Activated naive CD8-positive, alpha-beta T cell treated with anti-CD3 and anti-CD28 coated beads for 36 hours (primary cell): ENCODE measurements at places on chromosomes 16 and 17. TPM values are rescaled to one million over a fixed set of nuclear protein-coding genes. Genes with fewer than 3 reads are reported as not detected.
A peak's percentile ranks its signal among the peaks of the same experiment; 100 is the strongest.

- H3K27ac ChIP-seq: peak overlapping the region; percentile 94
- peaks cover 9% of the 10 kb centered on the region for H3K27me3 ChIP-seq
- H3K4me3 ChIP-seq: peak overlapping the region; percentile 6
Observed at GRCh38 chr16:67311607-67312488, 14.7 kb downstream of the KCTD19 start.

- H3K4me3 ChIP-seq: no peak overlapping the region
- peaks cover 23% of the 10 kb centered on the region for H3K4me1 ChIP-seq
- no peak overlapping the region for H3K27ac ChIP-seq
- no peaks in the 10 kb centered on the region for H3K36me3 ChIP-seq
- no peaks in the 10 kb centered on the region for H3K27me3 ChIP-seq
Observed at GRCh38 chr16:89860747-89861304, 12.6 kb upstream of the TCF25 start.

DNA sequence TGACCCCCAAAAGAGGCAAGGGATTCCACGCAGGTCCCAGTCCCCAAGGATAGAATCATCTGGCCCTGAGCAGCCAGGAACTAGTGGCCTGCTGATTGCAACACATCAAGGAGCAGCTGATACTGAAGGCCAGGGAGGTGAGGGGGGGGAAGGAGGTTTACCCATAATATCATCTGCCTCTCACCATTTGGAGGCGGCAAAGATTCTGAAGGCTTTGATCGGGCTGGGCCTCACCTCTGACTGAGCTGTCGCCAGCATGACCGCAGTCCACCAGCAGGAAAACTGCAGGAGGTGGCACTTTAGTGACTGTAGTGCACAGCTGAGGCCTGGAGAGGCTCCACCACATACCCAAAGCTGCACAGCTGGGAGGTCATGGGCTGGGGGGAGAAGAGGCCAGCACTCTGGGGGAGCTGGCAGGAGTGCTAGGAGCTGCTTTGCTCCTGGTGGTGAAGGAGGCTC lies 20.5 kb upstream of the ITGA3 start:
- H3K36me3 ChIP-seq: no peaks in the 10 kb centered on the region
- no peak for DNase-seq
- peaks cover 15% of the 10 kb centered on the region for H3K27me3 ChIP-seq
- H3K4me3 ChIP-seq: no peak overlapping the region
- no peak overlapping the region for H3K27ac ChIP-seq
- no peaks in the 10 kb centered on the region for H3K4me1 ChIP-seq

GRCh38 chr17:66348584-66349165 lies 46.3 kb downstream of the PRKCA start:
- H3K27ac ChIP-seq: peak overlapping the region; percentile 69
- DNase-seq: no peak
- H3K27me3 ChIP-seq: no peaks in the 10 kb centered on the region
- peaks cover 74% of the 10 kb centered on the region for H3K4me1 ChIP-seq
- peaks cover 23% of the 10 kb centered on the region for H3K36me3 ChIP-seq
- no peak overlapping the region for H3K4me3 ChIP-seq

GRCh38 chr17:26782153-26782552 lies 511.8 kb upstream of the WSB1 start:
- H3K36me3 ChIP-seq: no peaks in the 10 kb centered on the region
- DNase-seq: no peak
- no peak overlapping the region for H3K27ac ChIP-seq
- H3K4me3 ChIP-seq: no peak overlapping the region

- H3K27ac ChIP-seq: peak overlapping the region; percentile 97
- H3K4me1 ChIP-seq: peaks cover 41% of the 10 kb centered on the region
- H3K36me3 ChIP-seq: peaks cover 24% of the 10 kb centered on the region
- DNase-seq: peak; percentile 81
Observed at GRCh38 chr16:57601801-57602478, 26.5 kb upstream of the ADGRG1 start.

GRCh38 chr16:13561291-13562070 lies 358.5 kb upstream of the ERCC4 start:
- H3K4me1 ChIP-seq: no peaks in the 10 kb centered on the region
- DNase-seq: no peak
- H3K27ac ChIP-seq: no peak overlapping the region
- H3K36me3 ChIP-seq: no peaks in the 10 kb centered on the region
- H3K27me3 ChIP-seq: peaks cover 3% of the 10 kb centered on the region
- H3K4me3 ChIP-seq: no peak overlapping the region

- H3K27me3 ChIP-seq: no peaks in the 10 kb centered on the region
- H3K36me3 ChIP-seq: no peaks in the 10 kb centered on the region
- DNase-seq: no peak
- H3K27ac ChIP-seq: no peak overlapping the region
- no peak overlapping the region for H3K4me3 ChIP-seq
Observed at GRCh38 chr17:76378548-76379274, 5.7 kb upstream of the SPHK1 start.

DNA sequence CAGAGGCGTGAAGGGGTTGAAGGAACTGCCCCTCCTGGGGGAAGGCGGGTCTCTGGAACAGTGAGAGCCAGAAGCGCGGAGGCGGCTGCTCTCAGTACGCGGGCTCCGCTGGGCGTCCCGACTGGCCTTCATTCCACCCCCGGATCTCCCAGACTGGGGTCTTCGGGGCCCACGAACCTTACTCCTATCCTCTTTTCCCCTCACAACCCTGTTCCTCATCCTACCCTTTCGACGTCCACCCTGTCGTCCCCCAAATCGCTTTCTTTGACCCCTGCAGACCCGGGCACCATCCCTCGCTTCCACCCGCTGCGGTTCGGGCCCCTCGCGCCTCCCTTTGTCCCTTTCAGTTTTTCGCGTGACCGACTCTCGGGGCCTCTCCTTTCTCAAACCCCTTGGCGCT lies 2114.6 kb downstream of the TP53TG3F start:
- DNase-seq: no peak
- H3K27ac ChIP-seq: no peak overlapping the region
- no peak overlapping the region for H3K4me3 ChIP-seq
- no peaks in the 10 kb centered on the region for H3K27me3 ChIP-seq
- H3K4me1 ChIP-seq: no peaks in the 10 kb centered on the region

DNA sequence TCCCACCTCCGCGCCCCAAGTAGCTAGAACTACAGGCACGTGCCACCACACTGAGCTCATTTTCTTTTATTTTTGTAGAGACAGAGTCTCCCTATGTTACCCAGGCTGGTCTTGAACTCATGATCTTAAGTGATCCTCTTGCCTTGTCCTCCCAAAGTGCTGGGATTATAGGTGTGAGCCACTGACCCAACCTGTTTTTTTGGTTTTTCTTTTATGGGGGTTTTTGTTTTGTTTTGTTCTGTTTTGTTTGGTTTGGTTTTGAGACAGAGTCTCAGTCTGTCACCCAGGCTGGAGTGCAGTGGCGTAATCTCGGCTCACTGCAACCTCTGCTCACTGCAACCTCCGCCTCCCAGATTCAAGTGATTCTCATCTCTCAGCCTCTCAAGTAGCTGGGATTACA lies 16.4 kb downstream of the GID4 start:
- H3K4me3 ChIP-seq: no peak overlapping the region
- H3K4me1 ChIP-seq: no peaks in the 10 kb centered on the region

GRCh38 chr17:15886804-15887203 lies 58.1 kb upstream of the ADORA2B start:
- no peaks in the 10 kb centered on the region for H3K36me3 ChIP-seq
- H3K4me3 ChIP-seq: no peak overlapping the region
- H3K4me1 ChIP-seq: peaks cover 18% of the 10 kb centered on the region
- H3K27ac ChIP-seq: no peak overlapping the region

GRCh38 chr17:51298508-51299371 lies 38.4 kb downstream of the UTP18 start:
- DNase-seq: no peak
- peaks cover 7% of the 10 kb centered on the region for H3K4me1 ChIP-seq
- peaks cover 18% of the 10 kb centered on the region for H3K36me3 ChIP-seq
- no peaks in the 10 kb centered on the region for H3K27me3 ChIP-seq
- no peak overlapping the region for H3K27ac ChIP-seq

- H3K36me3 ChIP-seq: no peaks in the 10 kb centered on the region
- no peak overlapping the region for H3K27ac ChIP-seq
- no peak for DNase-seq
- H3K27me3 ChIP-seq: no peaks in the 10 kb centered on the region
- H3K4me1 ChIP-seq: no peaks in the 10 kb centered on the region
- H3K4me3 ChIP-seq: no peak overlapping the region
Observed at GRCh38 chr16:61148930-61149329, 887.3 kb downstream of the CDH8 start.

GRCh38 chr16:7332611-7333010 lies at the start of gene RBFOX1:
Gene RBFOX1, plus strand, starts transcription at chr16:7332845.
- H3K27me3 ChIP-seq: no peaks in the 10 kb centered on the region
- H3K36me3 ChIP-seq: no peaks in the 10 kb centered on the region
- no peak within 1 kb of the TSS for H3K27ac ChIP-seq

- H3K36me3 ChIP-seq: peaks cover 6% of the 10 kb centered on the region
- no peak overlapping the region for H3K4me3 ChIP-seq
- no peak overlapping the region for H3K27ac ChIP-seq
- peaks cover under 1% of the 10 kb centered on the region for H3K4me1 ChIP-seq
Observed at GRCh38 chr16:12417030-12417814, 386.5 kb downstream of the CPPED1 start.

GRCh38 chr17:78305801-78306200 lies 54.1 kb downstream of the SOCS3 start:
- no peak overlapping the region for H3K27ac ChIP-seq
- H3K27me3 ChIP-seq: no peaks in the 10 kb centered on the region
- H3K4me1 ChIP-seq: no peaks in the 10 kb centered on the region
- H3K36me3 ChIP-seq: no peaks in the 10 kb centered on the region
- H3K4me3 ChIP-seq: no peak overlapping the region

Gene KIF2B
- total RNA-seq: not detected

Gene PYY
- total RNA-seq: not detected
